ENCODE measurements at places on chromosomes 11 and 22. TPM values are rescaled to one million over a fixed set of nuclear protein-coding genes. Genes with fewer than 3 reads are reported as not detected.

Gene KRTAP5-2
- not detected for total RNA-seq

Gene MS4A4E
- not detected for total RNA-seq

Gene SCT
- total RNA-seq = not detected

Gene KCNK4
- total RNA-seq = not detected

Gene CSNK1E
- total RNA-seq = 107 TPM

Gene RIC3
- total RNA-seq = not detected

Gene POU2AF1
- total RNA-seq = not detected

Gene OR5J2
- not detected for total RNA-seq

Gene PLEKHB1
- total RNA-seq = under 0.01 TPM

Gene SCGB1A1
- not detected for total RNA-seq

Gene MMP11
- 2.9 TPM for total RNA-seq

Data from subcutaneous preadipocyte (primary cell).